ENCODE measurements at places on chromosomes 3 and 15.
A peak's percentile ranks its signal among the peaks of the same experiment; 100 is the strongest.

- DNase-seq: peak; percentile 43
These were observed 44.7 kb downstream of the CD200 start for GRCh38 chr3:112377568-112378071.

- DNase-seq: peak; percentile 97
These were observed 7.0 kb downstream of the FILIP1L start for GRCh38 chr3:100107221-100107814.

DNA sequence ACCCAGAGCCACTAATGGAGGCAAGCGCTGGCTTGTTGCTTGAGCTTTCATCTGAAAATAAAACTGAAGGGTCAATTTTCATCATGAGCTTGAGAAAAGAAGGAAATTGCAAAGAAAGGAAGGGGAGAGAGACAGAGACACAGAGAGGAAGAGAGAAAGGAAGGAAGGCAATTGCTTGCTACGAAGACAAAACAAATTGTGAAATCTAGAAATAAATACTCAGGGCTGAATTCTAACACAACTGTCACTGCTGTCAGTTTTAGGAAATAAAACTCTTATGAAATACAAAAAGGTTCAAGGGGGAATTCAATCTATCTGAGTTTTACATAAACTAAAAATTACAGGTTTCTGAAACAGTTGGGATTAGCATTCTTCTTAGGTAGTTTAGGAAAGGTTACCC lies 36.7 kb downstream of the FOXP1 start:
- DNase-seq: no peak

- no peak for DNase-seq
These were observed 627.6 kb upstream of the TBL1XR1 start for GRCh38 chr3:177824841-177825240.

GRCh38 chr3:99836681-99837080 lies 19.0 kb downstream of the CMSS1 start:
- DNase-seq: no peak

DNA sequence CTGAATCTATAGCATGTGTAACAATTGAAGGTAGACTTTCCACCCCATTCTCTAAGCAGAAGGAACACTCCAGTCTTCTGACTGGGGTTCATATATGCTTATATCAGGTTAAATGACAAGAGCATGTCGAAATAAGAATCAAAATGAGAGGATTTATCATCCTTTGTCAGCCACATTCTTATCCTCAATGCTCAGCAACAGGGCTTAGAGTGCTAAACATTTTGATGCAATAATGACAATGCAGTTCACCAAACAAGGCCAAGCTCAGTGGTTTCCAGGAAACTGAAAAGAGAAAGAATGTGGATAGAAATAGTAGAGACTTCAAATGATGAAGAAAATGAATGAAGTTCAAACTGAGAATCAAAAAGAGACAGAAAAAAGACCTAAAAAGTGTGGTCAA lies 78.0 kb downstream of the FSIP1 start:
- DNase-seq: peak; percentile 26

- peak; percentile 99 for DNase-seq
These were observed 47.3 kb downstream of the AMOTL2 start for GRCh38 chr3:134326760-134327593.

- DNase-seq: no peak
These were observed 486.7 kb downstream of the ROBO2 start for GRCh38 chr3:77526573-77527113.

DNA sequence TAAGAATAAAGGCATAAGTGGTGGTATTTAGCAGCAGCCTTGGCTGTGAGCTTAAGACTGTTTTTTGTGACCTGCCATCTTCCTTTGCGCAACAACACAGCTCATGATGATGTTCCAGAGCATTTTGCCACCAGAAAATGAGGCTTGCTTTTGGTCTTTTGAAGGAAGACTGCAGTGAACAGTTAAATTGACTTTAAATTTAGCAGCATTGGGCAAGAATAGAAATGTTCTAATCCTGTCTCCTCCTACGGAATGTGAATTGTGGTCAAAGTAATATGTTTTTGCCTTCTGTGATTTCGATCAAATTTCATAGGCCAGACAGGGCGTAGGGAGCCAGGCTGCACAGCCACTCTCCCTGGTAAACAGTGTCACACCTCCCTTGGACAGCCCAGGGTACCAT lies 460.7 kb upstream of the RASGRP1 start:
- no peak for DNase-seq

Measured in M059J (cell line).